Amniotic epithelial cell (primary cell): ENCODE measurements at places on chromosomes 2 and 18.
A peak's percentile ranks its signal among the peaks of the same experiment; 100 is the strongest.

DNA sequence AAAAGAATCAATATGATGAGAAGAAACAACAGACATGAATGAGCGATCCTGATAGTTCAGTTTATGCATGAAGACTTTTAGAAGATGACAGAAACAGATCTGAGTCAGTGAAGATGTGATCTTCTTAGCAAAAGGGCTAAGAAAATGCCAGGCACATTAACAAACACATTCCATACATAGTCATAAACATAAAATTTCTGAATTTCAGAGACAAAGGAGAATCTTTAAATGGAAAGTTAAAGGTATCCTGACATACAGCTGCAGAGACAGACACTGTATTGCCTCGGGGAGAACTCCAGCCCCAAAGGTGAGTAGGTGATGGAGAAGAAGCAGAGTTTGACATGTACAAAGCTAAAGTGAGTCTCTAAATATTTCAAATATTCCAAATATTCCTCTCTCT, 40.6 kb upstream of the FN1 start:
- no peak for DNase-seq

DNA sequence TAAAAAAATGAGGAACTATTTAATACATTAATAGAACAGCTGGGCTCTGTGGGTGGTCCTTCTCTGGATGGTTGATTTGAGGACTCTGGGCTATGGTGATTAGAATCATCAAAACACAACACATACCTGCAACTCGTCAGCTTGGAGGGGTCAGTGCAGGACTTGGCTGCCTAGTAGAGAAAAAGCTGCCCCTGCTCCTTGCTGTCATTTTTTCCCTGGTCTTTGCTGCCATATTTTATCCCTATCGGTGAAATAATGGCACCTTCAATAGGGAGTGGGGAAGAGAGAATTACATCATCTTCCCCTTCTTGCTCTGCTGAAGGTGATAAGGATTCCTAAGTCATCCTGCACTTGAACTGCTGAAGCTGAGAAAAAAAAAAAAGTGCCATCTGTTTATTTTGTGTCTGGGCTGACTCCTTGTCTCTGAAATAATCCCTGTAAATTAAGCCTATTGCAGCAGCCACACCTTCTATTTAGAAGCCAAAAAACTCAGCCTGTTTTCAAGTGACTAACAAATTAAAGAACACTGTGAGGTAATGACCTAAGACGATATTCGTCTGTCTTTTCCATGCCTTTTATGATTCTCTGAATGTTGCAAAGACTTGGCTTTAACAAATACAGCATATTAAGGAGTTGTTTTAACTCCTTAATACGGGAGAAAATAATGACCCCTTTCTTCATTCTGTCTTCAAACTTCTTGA, 89.3 kb downstream of the ACVR1 start:
- peak; percentile 15 for DNase-seq

DNA sequence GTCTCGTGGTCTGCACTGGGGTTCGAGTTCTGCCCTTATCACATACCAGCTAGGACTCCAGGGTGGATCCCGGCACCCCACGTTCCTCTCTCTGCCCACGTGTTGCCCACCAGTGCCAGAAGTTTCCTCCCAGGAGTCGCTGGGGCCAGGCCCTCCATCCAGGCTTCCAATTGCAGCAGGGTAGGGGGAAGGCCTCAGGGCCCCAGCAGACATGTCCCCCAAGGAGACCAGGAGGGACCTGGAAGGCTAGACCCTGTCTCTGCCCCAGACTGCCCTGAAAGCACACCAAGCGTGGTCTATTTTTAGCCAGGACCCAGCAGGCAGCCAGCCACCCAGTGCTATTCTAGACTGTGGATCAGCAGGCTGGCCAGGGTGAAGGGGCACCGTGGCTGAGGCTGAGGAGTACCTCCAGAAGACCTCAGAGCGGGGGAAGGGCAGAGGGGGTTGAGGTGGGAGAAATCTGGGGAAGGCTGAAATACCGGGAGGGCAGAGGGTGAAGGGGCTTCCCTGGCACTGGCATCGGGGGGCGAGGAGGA, 18.8 kb upstream of the TNS1 start:
- DNase-seq: no peak

DNA sequence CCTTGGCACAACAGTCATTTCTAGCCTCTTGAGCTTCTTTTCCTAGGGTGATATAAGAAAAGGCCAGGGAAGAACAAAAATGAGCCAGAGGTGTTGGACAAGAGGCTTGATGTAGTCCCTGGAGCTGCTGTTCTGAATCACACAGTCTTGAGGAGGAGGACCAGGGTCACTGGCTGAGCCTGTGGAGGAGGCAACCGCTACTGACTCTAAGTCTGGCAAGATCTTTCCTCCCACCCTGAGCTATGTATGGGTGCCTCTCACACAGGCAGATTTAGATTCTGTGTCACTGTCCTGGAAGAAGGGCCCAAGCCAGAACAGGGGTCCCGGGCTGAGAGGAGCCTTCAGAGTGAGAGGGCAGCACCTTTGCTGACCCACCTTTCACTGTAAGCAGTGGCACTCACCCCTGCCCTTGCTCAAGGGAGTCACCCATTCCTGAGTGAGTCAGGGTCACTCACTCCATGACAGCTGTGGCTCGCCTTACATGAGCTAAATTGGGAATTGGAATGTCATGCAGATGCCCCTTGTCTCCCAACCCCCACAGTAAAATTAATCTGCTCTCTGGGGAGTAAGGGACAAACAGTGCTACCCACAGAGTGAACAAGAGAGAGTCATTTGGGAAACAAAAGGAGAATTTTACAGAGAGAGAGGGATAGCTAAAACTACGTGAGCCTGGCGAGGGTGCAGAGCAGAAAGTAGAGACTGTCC, at the start of gene TRIM54:
Gene TRIM54, plus strand, starts transcription at position 575 of the 705 bp plus-strand sequence. CDS start 303 bp downstream, outside the sequence.
- peak; percentile 46 for DNase-seq

DNA sequence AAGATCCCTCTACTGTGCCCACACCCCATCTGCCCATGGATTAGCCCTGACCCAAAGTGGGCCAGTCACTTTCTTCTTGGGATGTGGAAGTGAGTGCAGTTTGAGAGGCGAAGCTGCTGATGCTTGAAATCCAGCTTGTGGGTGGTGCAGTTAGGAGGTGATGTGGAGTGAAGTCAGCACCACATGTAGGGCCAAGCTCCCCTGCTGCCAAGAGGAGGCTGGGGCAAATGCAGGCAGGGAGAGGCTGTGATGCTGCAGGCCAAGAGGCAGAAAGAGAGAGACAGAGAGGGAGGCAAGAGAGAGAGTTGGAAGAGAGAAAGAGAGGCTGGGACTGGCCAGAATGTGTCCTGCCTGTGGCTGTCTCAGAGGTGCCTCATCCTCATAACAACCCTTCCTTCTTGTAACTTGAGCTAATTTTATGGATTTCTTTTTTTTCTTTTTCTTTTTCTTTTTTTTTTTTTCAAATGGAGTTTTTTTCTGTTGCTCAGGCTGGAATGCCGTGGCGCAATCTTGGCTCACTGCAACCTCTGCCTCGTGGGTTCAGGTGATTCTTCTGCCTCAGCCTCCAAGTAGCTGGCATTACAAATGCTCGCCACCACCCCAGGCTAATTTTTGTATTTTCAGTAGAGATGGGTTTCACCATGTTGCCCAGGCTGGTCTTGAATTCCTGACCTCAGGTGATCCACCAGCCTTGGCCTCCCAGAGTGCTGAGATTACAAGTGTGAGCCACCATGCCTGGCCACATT, 35.3 kb upstream of the CAB39 start:
- no peak for DNase-seq
